ENCODE measurements at places on chromosomes 3 and 15.
A peak's percentile ranks its signal among the peaks of the same experiment; 100 is the strongest.

DNA sequence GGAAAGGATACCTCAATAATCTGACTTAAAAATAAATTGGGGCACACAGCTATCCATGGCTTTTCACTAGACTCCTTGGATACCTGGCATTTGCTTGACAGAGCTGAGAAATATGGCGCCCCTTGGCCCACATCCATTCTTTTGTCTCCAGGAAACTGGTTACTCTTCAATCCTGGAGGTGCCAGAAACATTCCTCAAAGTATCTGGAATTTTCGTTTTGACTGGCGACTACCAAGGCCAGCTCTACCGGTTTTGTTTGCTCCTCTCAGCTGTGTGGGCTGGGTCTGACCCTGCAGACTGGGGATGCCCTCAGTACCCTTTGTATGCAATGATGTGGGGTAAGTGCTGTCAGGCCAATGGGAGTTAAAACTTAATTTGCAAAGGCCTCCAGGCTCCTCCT, 27.0 kb downstream of the KATNBL1 start:
- DNase-seq: no peak

- no peak for DNase-seq
Observed at GRCh38 chr15:83871808-83872559, 218.1 kb downstream of the ADAMTSL3 start.

GRCh38 chr3:167941234-167941995, 154.3 kb downstream of the GOLIM4 start:
- no peak for DNase-seq

- DNase-seq: peak; percentile 75
Observed at GRCh38 chr3:35946854-35947515, 307.7 kb downstream of the ARPP21 start.

- no peak for DNase-seq
Observed at GRCh38 chr3:67863869-67864268, 209.5 kb upstream of the SUCLG2 start.

DNA sequence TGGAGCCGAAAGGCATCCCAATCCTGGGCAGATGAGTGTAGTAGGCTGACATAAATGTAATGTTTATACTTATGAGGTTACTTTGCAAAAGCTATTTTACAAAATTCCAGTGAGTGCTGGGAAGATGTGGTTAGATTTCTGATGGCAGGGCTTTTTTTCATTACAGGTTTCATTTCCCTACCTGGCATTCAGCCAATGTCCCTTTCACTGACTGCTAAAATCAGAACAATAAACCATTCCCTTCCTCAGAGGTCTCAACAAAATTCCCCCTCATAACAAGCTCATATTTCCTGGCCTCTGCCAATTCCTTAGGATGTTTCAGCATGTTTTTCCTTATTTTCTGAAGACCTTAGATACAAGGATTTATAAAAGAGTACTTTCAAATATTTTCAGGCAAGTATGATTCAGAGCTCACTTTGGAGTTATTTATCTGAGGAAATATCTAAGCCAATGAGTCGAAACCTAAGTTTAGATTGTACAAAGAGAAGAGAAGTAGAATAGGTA, 40.9 kb upstream of the CCDC80 start:
- no peak for DNase-seq

- DNase-seq: no peak
Observed at GRCh38 chr3:168812234-168812633, 716.5 kb upstream of the GOLIM4 start.

DNA sequence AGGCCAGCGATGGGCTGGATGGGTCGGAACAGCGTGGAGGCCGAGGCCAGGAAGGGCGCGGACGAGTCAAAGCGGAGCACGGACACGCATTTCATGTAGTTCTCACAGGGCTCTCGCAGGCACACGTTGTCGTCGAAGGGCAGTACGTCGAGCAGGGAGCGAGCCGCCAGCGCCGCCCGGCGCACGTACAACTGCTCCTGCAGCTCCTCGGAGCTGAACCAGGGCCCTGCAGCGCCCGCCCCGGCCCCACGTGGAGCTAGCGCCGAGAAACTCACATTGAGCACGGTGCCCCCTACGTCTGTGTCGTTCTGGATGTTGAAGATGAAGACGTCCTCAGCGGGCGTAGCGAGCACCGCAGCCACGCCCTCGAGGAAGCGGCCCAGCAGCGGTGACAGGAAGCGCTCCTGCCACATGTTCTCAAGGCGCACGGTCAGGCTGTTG, 5.8 kb downstream of the CELSR3 start:
- no peak for DNase-seq

GRCh38 chr3:187072102-187072501, 67.2 kb downstream of the RPL39L start:
- DNase-seq: no peak

GRCh38 chr3:157064402-157064801, 95.5 kb downstream of the CCNL1 start:
- no peak for DNase-seq

DNA sequence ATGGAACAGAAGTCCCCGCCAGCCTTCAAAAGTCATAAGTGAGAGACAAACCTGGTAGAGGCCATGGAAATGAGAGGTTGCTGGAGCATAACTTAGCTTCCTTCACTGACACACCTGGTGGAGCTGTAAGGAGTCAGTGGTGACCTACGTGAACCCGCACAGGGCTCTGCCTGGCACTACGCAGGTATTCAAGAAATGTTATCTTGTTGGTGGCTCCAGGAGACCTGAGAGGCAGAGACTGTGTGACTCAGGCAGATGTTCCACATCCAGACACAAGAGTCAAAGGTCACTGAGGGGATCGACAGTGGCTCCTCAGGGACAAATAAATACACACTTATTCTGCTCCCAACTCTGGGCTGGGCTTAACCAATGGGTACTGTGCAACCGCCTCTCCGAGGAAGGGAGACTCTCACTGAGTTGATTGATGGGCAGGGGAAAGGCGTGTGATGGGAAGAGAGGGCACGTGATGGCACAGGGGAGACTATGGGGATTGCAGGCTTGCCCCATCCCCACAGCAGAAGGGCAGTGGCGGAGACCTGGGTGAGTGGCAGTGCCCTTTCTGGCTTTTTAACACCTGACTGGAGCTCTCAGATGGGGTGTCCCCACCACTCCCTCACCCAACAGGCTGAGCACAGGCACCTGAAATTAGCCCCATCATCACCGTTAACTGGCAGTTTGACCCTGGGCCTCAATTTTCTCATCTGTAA, 111.7 kb upstream of the SMAD3 start:
- DNase-seq: no peak

DNA sequence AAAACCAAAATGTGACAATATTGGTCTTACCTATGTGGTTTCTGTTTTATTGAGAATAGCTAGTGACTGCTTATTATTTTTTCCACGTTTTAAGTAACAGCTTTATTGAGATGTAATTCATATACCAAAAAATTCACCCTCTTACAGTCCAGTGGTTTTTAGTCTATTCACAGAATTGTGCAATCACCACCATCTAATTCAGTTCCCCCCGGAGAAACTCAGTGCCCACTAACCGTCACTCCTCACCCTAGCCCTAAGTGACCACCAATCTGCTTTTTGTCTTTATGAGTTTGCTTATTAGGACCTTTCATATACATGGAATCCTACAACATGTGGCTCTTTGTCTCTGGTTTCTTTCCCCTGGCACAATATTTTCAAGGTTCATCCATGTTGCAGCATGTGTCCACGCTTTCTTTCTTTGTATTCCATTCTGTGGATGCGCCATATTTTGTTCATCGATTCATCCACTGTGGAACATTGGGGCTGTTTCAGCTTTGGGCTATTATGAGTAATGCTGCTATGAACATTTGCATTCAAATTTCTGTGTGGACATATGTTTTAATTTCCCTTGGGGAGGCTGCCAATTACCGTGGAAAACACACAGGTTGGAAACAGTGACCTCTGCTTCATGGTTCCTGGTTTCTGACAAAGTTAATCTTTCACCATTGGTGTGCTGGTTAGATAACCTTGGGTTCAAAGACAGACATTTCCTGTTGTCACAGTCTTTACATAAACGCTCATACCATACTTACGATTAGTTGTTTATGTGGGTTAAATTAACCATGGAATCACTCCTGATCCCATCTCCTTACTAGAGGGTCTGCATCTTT, 3.2 kb upstream of the BCL2L10 start:
- no peak for DNase-seq

DNA sequence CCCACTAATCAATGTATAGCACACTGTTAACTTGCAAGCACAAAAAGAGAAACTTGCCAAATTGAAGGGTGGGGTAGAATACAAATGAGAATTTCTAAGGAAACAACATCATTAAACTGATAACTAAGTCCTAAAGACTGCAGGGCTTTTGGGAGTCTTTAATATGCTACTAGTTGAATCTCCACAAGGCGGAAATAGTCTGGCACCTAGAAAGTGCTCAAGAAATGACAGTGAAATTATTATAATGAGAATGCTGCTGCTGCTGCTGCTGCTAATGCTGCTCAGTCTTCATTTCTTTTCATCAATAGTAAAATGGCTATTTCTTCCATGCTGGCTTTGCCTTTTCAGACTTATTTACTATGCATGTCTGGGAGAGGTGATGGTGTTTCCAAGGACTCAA, 91.8 kb downstream of the BTD start:
- no peak for DNase-seq

DNA sequence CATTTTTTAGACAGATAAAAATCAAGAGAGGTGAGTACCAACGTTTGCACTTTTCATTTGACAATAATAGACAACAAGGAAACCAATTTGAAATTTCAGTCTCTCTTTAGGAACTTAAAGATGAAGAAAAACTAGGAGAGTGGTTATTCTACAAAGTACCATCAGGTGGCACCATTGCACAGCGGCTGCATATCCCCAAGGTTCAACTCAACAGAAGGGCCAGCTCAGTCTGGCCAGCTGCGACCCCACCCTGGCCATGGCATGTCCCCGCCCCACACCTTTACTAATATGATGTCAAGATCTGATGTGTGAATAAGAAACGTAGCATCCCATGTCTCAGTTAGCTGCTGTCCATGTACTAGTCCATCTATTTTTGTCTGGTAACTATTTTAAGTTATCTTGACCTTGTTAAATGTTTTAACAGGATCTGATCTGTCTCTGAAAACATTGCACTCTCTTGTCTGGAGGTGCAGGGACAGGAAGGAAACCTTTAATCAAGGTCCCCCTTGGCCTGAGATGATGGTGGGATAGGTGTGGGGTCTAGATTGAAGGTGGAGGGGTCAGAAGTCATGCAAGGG, 35.5 kb upstream of the CGNL1 start:
- DNase-seq: no peak

GRCh38 chr3:105582015-105582414, 215.3 kb downstream of the ALCAM start:
- no peak for DNase-seq

DNA sequence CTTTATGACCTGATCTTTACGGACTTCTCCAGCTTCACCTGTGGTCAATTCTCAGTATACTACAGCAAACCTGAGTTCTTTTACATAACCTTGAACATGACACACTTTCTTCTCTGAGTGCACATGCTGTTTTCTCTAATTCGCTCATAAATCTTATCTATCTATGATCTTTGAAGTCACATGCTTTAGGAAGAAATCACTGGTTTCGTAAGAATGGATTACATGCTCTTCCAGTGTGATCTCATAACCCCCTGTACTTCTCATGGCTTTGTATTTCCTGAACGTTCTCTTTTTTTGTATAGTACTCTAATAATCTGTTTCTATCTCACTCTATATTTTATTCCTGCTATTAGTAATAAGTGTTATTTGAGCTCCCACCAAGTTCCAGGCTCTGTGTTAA, 1165.2 kb downstream of the TBL1XR1 start:
- no peak for DNase-seq

DNA sequence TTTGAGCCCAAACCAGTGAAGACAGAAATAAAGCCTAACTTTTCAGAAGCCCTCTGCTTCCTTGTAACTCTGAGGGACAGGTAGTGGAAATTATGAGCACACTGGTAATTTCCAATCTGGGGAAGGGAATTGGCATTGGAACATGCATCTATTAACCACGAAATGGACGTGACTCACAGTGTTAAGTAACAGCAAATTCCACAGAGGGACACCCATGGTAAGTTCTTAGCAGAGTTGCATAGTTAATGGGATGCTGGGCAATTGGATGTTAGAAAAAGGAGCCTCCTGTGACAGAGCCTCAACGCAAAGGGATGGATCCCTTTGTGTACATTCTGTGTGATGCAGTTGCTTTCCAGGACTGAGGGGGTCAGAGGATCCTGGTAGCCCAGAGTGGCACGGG, 168.6 kb downstream of the SEMA6D start:
- no peak for DNase-seq

GRCh38 chr15:84766461-84767035, 18.2 kb downstream of the ZNF592 start:
- no peak for DNase-seq

DNA sequence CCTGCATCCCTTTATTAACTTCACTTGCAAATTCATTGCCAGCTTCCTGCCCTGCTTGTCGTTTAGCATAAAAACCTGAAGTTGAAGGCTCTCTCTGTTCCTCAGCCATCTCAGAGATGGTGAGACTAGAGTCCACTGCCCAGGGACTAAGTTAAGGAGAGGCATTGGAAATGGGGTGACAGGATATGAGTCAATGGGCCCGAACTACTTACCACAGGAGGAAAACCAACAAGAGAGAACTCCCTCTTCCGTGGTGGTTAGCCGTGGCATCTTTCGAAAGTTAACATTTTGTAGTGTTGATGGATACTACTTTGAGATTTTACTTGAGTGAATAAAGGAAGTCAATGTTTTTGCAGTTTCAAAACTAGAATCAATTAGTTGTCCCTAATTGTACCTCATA, 65.3 kb downstream of the LRTM1 start:
- no peak for DNase-seq

DNA sequence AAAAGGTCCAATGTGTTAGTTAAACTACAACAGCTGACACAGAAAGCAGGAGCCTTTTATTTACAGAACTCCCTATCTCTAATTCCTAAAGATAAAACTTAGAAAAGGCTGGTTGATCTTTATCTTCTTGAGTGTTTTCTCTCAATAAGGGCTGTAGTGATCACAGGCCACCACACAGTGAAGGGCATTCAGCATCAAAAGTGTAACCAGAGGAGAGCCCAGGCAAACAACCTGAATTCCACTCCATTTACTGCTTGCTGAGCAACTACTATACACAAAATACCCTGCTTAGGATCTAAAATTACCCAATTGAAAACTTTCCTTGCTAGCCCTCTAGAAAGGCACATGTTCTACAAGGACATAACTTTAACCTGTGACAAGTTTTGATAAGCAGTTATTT, 122.7 kb downstream of the MEIS2 start:
- no peak for DNase-seq

- no peak for DNase-seq
Observed at GRCh38 chr3:129619726-129620162, 13.3 kb upstream of the PLXND1 start.

DNA sequence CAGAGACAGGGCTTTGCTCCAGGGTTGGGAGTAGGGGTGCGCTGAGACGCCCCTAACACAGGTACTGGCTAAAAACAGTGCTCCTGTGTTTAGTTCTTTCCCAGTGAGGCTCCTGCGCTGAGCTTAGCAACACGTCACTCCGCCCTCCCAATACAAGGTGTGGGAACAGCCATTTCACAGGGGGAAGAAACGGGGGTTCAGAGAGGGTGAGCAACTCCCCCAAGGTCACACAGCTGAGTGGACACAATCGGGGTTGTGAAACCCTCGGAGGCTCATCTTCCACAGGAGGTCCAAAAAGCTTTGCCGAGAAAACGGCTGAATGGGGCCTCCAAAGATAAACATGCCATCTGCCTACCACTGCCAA, 628 bp downstream of the PRRT3 start:
- no peak for DNase-seq

- DNase-seq: no peak
Observed at GRCh38 chr15:65377976-65378366, at the start of gene IGDCC3. Gene IGDCC3, minus strand, starts transcription at chr15:65378002. Its CDS starts 214 bp downstream, at chr15:65377788.

GRCh38 chr3:179276743-179277142, 25.8 kb upstream of the KCNMB3 start:
- no peak for DNase-seq

- DNase-seq: no peak
Observed at GRCh38 chr15:94387849-94388441, 156.6 kb downstream of the MCTP2 start.
